ENCODE measurements at places on chromosomes 6 and 20.

DNA sequence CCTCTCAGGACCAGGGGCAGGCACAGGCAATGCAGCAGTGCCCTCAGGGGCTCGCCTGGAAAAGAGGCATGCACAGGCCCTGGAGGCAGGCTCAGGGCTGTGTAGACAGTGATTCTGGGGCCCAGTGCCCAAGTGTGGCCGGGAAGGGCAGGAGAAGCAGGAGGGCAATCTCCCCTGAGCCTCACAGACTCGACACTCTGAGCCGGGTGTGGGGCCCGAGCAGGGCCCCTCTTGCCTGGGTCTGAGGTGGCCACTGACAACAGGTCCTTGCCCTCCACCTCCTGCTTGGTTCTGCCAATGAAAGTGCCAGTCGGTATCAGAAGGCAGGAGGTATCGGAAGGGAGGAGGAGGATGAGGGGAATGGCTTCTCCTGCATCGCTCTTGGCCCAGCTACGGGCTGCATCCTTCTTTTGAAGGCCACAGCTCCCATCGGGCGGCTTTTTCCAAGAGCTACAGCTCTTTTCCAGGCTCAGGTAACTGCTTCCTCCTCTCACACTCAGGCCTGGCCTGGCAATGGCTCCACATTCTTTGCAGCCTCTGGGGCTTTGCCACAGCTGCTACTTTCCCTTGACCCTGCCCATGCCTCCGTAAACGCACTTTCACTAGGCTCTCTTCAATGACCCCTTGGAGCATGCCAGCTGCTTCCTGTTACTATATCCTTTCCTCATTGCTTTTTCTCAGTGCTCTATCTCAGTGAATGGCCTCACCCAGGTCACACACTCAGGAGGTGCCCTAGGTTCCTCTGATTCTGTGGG, 24.5 kb downstream of the GABRR2 start:
- DNase-seq: no peak

DNA sequence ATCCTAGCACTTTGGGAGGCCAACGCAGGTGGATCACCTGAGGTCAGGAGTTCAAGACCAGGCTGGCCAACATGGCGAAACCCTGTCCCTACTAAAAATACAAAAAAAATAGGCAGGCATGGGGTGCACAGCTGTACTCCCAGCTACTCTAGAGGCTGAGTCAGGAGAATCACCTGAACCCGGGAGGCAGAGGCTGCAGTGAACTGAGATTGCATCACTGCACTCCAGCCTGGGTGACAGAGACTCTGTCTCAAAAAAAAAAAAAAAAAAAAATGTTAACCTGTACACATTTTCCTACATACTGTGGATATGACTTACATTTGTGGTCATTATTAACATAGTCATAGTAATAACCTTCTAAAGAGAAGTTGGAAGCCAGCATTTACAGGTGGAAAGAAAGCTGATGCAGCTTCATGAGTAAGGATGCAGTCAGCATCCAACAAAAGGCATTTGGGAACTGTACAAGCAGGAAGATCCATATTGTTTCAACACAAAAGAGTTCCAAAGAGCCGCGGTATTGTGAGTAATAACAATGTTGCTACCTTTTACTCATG, 186.2 kb downstream of the GPX5 start:
- DNase-seq: no peak

- DNase-seq: no peak
These were observed 255.1 kb upstream of the CDYL start for GRCh38 chr6:4521070-4521469.

GRCh38 chr20:23826541-23827021, at the start of gene CST2:
TSS of gene CST2 (minus strand) at chr20:23826729. CDS start at chr20:23826660, 69 bp downstream.
- no peak for DNase-seq

DNA sequence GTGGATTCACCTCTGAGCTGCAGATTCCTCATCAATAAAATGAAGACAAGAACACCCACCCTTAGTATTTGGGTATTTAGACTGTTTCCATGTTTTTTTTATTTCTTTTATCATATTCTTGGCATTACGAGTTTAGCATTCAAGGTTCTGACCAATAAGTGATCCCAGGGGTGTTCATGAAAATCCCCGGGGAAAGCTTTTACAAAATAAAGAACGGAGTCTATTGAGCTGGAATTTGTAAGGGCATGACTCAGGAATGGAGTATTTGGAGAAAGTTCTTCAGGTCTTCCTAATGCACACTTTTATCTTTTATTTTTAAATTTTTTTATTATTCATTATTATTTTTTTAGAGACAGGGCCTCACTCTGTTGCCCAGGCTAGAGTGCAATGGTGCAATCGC, 19.4 kb upstream of the TOX2 start:
- no peak for DNase-seq

DNA sequence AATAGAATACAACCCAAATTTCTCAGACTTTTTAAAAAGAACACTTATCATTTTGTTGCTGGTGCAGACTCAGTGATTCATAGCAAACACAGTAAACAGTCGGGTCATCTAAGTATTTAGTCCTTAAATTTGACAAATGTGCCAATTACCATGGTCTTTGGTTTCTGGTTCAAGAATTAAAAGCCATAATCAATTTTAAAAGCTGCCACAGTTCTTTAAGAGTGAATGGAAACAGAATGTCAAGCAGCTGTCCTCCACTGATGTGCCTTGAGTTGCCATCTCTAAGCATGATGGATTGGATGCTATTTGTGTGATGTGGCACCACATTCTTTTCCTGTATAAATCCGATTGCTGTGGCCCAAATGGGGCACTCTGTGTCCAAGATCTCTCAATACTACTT, 67.2 kb upstream of the MLIP start:
- DNase-seq: no peak

DNA sequence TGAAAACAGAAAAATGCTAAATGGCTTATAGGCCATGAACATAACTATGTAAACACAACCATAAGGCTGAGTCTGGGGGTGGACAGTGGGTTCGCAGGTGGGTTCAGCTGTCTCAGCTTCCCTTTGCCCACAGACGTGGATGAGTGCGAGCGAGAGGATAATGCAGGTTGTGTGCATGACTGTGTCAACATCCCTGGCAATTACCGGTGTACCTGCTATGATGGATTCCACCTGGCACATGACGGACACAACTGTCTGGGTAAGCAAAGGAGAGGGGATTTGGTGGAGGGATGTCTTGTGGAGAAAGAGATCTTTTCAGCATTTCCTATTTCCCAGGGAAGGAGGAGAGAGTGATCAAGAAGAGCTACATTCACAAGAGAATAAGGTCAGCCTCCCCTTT, 14.7 kb downstream of the SCUBE3 start:
- no peak for DNase-seq

- no peak for DNase-seq
These were observed 571 bp upstream of the EEF1A2 start for GRCh38 chr20:63499338-63499969.

DNA sequence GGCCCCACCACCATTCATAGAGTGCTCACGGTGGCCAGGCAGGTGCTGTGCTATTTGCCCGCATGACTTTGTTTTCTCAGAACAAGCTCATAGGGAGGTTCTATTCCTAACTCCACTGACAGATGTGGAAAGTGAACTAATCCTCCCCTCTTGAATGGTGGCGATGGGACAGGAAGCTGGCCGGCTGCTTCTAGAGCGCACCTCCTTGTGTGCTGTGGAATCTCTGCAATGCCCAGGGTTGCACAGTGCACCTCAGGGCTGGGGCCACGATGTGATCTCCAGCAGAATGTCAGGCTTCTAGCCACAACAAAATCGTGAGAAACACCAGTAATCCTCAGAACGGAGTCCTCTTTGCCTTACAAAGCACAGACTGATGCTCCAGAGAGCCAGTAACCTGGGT, 53.8 kb upstream of the SLC22A23 start:
- no peak for DNase-seq

DNA sequence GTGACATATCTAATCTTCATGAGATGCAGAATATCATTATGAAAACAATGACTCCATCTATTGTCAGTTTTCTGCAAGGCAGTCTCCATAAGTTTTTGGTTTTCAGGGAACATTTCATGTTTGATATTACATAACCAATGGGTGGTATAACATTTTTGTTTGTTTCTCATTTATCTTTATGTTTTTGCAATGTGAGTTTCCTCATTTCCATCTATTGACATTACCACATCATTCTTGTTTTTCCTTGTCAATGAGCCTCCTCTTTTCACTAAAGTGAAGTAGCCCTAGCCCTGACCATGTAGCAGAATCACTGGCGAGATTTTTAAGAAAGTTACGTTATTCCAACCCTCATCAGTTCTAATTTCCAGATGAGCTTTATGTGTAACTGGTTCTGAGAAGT, 4.4 kb downstream of the EFHC1 start:
- no peak for DNase-seq

DNA sequence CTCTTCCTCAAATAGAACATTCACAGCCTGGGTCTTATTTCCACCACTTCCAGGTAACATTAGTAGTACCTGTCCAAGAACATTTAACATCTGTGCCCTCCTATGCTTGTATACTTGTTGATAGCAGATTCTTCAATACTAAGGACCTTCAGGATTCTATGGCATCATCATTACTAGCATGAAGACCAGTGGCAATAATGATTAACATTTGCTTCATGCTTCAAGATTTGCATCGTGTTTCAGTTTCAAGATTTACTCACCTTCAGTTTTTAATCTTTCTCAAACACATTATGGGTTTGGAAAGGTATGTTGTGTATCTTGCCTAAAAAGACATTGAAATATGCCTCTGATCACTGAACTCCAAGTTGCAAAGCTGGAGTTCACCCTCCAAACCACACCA, 412.8 kb upstream of the NRSN1 start:
- DNase-seq: no peak

GRCh38 chr20:44406572-44407137, 51.2 kb downstream of the HNF4A start:
- no peak for DNase-seq

DNA sequence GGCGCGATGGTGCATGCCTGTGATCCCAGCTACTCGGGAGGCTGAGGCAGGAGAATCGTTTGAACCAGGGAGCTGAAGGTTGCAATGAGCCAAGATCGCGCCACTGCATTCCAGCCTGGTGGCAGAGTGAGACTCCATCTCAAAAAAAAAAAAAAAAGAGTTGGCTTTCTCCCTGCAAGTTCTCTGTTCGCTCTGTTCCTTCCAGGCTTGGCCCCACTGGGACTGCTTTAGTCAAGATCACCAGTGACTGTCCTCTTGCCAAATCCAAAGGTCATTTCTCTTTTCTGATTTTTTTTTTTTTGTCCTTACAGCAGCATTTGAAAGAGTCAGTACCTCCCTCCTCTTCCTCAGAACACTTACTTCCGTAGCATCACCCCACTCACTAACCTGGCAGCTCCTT, 10.8 kb upstream of the GNRH2 start:
- no peak for DNase-seq

GRCh38 chr6:24078200-24078599, 47.8 kb upstream of the NRSN1 start:
- no peak for DNase-seq

DNA sequence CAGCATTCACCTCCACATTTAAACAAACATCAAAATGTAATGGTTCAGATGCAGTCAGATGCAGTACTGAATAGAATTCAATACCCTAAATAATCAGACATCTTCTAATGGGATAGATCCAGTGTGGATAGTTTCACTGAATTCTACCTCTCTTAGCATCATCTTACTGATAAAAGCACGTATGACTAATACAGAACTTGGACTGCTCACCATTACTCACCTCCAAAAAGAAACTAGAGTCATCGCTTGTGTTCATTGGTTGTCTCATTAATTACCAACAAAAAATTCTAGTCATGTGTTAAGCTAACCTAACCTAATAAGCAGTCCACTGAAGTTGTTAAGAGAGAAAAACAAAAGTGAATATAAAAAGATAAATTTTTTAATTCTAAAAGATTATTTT, 165.9 kb upstream of the IRAK1BP1 start:
- no peak for DNase-seq

GRCh38 chr6:23394681-23395080, 731.3 kb upstream of the NRSN1 start:
- no peak for DNase-seq

DNA sequence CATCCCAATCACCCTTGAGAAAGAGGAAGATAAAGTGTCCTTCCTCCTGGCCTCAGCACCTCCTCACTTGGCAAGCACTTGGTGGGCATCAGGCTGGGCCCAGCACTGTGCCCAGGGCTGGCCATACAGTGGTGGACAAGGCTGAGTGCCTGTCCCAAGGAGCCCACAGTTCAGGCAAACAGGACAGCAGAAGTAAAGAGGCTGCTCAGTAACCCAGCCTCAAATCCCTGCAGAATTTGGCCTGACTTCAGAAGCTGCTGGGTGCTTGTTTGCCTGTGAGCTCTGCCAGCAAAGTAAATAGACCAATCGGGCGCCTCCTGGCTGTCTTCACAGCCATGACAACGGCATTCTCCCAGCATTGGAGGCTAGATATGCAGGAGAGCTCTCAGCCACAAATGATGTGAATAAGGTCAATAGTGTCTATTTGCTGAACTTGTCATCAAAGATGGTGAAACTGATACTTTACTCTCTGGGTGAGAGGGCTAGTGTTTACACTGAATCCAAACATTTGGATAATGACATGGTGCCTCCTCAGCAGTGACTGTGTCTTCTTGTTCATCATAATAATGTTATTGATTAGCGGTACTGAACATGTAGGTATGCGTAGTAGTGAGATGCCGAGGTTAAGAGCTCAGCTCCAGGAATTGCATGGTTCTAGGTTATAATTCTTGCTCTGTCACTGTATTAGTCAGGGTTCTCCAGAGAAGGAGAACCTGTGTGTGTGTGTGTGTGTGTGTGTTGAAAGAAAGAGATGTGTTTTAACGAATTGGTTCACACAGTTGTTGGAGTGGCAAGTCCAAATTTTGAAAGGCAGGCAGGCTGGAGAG, 36.9 kb upstream of the FANCE start:
- DNase-seq: no peak

DNA sequence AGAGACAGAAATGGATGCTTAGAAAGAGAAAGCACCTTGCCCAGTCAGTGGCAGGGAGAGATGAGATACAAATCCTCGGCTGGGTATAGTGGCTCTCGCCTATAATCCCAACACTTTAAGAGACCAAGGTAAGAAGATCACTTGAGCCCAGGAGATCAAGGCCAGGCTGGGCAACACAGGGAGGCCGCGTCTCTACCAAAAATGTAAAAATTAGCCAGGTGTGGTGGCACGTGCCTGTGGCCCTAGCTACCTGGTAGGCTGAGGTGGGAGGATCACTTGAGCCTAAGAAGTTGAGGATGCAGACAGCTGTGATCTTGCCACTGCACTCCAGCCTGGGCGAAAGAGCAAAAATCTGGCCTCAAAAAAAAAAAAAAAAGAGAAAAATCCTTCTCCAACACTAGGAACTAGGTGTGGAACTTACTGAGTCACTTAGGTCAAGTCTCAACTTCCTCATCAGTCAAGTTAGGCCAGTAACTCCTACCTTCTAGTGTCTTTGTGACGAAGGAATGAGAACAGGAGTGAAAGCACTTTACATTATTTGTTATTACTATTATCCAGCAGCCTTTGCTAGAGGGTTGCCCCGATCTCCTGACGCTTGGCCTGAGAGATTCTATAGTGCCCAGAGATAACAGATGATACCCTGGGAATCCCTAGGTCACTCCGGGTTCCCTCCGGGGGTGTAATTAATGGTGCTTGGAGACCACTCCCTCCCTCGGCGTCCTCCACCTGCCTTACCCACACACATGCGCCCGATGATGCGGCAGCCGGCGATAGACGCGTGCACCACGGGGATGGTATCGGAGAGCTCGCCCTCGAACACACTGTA, 918 bp downstream of the EIF6 start:
- no peak for DNase-seq

GRCh38 chr6:36519352-36519751, 27.9 kb downstream of the STK38 start:
- no peak for DNase-seq

GRCh38 chr6:11653028-11653583, 115.6 kb downstream of the TMEM170B start:
- DNase-seq: peak; percentile 11

GRCh38 chr20:6524305-6524704, 243.2 kb upstream of the BMP2 start:
- DNase-seq: no peak

Data from stimulated activated CD8-positive, alpha-beta memory T cell treated with anti-CD3 and anti-CD28 coated beads, Interleukin-15, amount 100 ng/mL, for 48 hours (primary cell).